ENCODE measurements at places on chromosomes 12 and 14.

- DNase-seq, result peak; percentile 87
These were observed 126.1 kb upstream of the ARHGAP5 start for GRCh38 chr14:31950764-31951637.

DNA sequence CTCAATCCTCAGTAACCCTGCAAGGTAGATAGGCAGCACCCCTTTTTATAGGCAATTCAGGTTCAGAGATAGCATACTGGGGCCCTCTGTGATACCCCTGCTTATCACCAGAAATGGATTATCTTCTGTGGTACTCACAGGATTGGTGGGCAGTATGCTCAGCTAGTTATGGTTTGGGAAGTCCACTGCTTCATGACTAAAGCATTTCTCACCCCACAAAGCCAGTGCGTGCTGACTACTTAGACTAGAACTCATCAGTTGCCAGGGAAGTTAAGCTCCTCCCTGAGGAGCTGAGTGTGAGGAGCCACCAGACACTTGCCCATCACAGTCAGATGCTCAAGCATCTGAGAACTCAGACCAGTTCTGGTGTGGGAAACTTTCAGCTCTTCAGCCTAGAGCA lies 76.3 kb downstream of the SCAF11 start:
- no peak for DNase-seq

- no peak for DNase-seq
These were observed 60.6 kb upstream of the KCNA1 start for GRCh38 chr12:4849115-4849541.

DNA sequence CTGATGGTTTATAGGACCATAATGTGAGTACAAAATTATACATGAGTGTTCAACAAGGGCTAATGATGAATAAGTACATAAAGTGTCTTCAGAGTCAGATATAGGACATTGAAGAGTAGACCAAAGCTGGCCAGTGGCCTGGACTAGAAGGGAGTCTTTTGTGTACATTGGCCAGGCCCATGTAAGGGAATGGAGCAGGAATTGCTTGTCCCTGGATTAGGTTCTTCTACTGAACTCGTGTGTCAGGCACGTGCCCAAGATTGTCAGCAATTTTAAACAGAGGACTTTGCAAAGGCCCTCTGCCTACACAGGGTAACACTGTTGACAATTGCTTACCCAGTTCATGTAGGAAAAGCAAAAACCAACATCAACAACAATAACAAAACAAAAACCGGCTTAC lies 196.0 kb upstream of the SEL1L start:
- no peak for DNase-seq

- DNase-seq, result no peak
These were observed 163.3 kb downstream of the ETV6 start for GRCh38 chr12:11812586-11813437.

DNA sequence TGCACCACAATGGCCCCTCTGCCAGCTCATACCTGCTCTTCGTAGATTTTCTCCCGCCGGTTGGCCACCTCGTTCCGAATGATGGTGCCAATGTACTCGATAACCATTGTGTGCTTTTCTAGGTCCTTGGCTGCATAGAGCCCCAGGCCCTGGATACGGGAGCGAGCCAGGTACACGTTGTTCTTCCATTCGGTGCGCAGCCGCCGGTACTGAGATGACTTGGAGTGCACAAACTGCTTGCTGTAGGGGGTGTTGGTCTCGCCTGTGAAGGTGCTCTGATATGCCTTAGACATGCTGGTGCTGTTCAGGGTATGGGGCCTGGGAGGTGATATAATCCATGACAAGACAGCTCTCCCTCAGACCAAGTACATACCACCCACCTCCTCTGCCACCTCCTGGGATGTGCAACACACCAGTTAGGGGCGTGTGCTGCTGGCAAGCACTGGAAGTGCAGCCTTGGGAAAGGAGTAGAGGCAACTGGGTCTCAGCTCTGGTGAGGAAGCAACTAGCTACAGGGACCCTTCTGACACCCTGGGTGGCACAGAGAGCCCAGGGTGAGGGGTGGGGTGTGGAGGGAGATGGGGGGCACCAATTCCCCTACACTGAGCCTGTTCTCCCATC lies 4.1 kb upstream of the PRKAG1 start:
- no peak for DNase-seq

DNA sequence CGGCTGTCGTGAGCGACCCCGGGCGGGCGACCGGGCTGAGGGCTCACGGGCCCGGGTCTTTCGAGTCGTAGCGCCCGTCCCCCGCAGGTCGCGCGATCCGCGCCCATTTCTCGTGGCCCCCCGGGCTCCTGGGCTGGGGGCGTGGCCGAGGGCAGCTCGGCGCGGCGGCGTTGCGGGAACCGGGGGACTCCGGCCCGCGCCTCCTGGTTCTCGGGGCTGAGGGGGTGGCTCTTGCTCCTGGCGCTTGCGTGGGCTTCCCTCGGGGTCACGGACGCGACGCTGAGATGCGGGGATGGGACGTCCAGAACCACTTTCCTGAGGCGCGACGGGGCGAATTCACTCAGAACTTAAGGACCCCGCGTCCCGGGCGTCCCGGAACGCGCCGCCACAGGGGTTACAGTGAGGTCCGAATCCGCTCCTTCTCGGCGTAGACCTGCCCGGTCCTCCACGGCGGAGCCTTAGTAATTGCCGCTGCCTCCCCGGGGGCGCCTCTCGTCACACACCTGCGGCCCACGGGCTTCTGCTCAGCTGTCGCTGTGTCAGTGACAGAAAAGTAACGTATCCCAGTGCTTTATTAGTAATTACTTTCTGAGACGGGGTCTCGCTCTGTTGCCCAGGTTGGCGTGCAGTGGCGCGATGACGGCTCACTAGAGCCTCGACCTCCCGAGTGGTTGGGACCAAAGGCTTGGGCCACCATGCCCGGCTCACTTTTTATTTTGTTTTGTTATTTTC lies 606 bp downstream of the EP400 start:
- DNase-seq, result no peak

GRCh38 chr12:32163596-32163995 lies 56.9 kb downstream of the BICD1 start:
- no peak for DNase-seq

DNA sequence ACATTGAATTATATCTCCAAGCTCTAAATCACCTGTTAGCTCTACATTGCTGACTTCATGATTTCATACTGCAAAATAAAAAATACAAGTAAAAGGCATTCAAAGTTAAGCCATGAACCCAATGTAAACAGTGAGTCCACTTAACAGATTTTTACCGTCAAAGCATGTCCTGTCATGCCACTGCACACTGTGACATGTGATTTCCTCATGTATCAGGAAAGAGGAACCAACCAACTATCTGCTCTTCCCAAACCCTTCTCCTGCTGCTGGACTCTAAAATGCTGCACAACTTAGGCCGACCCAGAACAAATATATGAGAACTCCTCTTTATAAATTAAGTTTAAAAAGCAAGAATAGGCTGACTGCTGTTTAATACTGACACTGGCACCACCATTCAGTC lies 37.5 kb downstream of the TM7SF3 start:
- DNase-seq, result no peak

DNA sequence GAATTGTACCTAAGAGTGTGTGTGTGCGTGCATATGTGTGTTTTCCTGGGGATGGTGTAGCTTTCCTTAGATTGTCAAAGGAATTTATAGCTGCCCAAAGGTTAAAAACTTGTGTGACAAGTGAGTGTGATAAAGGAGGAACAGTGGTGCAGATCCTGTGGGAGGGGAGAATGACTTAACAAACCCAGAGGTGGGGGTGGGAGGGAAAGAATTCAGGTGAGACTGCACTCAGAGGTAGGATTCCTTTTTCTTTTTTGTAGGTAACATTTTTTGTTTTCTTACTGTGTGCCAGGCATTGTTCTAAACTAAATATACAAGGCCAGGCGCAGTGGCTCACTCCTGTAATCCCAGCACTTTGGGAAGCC lies 45.3 kb upstream of the SINHCAF start:
- DNase-seq, result no peak

- no peak for DNase-seq
These were observed 1308.6 kb downstream of the FSCB start for GRCh38 chr14:43198465-43198864.

DNA sequence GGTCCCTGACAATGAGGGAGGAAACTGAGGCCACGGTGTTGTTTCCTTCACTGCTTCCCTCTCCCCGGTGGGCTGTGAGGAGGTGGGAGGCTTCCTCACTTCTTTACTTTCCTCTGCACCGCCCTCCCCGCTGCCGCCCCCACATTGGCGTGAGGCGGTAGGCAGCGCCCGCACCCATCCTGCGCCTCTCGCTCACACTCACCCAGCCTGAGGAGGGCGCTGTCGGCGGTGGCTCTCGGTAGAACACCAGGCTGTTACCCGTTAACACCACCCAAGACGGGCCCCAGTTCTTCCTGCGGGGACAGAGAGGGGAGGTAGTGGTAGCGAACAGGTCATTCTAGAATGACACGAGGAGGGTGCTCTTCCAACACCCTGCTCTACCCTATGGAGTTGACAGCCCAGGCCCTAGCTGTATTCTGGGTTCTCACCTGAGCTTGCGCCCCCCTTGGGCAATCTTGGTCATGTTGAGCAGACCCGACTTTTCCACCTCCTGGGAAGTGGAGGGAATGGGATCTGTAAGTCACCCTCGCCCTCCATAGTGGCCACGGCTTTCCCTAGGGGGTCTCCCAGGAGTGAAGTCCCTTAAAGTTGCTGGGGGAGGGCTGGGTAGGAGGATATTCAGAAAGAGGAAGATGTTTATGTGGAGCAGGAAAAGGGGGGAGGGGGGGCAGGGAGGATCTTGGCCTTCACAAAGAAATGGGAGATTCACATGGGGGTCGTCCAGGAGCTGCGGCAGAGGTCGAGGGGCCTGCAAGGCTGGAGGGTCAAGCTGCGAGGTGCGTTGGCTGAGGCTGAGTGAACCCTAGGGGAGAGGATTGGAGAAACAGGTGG lies 3.3 kb downstream of the ARHGAP9 start:
- DNase-seq, result no peak

- no peak for DNase-seq
These were observed 47.3 kb downstream of the PRKAB1 start for GRCh38 chr12:119715268-119715620.

DNA sequence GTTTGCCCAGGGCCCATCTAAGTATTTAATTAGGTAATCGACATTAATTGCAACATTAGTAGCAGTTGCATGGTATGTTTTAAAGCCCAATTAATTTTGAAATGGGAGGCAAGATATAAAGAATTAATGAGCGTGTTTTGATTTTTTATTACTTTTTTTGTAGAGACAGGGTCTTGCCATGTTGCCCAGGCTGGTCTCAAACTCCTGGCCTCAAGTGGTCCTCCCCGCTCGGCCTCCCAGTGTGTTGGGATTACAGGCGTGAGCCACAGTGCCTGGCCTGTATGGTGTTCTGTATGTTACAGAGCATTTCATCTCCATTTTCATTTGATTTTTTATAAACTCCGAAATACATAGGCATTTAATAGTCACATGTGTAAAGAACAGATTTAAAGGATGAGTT lies 856 bp downstream of the GOLGA5 start:
- DNase-seq, result no peak

- no peak for DNase-seq
These were observed 142.0 kb upstream of the PZP start for GRCh38 chr12:9349888-9350885.

GRCh38 chr12:13628067-13628466 lies 353.3 kb downstream of the GRIN2B start:
- DNase-seq, result no peak

GRCh38 chr12:89252284-89252683 lies 100.0 kb downstream of the DUSP6 start:
- no peak for DNase-seq

- no peak for DNase-seq
These were observed 21.1 kb upstream of the LGALS3 start for GRCh38 chr14:55107766-55108554.

DNA sequence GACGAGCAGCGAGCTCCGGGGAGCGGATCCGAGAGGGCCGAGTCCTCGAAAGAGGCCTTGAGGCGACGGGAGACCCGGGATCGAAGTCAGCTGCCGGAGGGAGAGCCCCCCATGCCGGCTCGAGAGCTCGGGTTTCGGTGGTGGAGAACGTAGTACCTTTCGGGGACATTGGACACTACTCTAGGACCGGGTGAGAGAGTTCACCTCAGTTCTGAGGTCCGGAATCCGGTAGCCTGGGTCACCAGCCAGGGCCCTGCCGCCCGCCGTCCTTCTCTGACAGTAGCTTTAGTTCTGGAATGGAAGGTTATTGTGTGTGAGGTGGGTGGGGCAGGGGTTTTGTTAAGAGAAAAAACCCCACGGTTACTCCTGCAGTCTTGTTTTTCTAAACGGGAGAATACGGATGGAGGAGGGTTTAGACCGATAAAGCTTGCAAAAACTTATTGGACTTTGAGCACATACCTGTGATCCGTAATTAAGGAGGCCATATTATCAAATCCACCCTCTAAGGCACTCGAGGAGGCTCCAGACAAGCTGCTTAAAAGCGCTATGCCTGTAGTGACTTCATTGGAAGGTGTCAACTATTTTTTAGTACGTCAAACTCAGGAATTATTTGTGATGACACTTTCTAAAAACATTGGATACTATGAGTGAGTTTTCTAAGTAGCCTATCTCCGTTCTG lies 765 bp downstream of the SCYL2 start:
- no peak for DNase-seq

GRCh38 chr12:110234755-110235154 lies 46.3 kb upstream of the ATP2A2 start:
- no peak for DNase-seq

GRCh38 chr12:116642683-116643082 lies 83.5 kb downstream of the MAP1LC3B2 start:
- DNase-seq, result no peak

DNA sequence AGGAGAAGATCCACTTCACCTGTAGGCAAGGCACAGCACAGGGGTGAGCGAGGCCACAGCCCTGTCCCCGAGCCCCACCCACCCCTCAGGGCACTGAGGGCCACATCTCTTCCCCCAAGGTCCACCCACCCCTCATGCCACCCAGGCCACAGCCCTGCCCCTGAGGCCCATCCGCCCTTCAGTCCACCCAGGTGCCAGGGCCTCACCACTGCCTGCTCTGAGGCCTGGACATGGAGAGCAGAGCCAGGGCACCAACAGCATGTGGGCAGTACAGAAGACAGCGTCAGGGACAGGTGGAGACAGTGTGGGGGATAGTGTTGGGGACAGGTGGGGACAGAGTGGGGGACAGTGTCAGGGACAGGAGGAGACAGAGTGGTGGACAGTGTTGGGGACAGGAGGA lies 138.3 kb downstream of the TMEM121 start:
- DNase-seq, result no peak

- DNase-seq, result no peak
These were observed 4.1 kb upstream of the NGB start for GRCh38 chr14:77275041-77275580.

DNA sequence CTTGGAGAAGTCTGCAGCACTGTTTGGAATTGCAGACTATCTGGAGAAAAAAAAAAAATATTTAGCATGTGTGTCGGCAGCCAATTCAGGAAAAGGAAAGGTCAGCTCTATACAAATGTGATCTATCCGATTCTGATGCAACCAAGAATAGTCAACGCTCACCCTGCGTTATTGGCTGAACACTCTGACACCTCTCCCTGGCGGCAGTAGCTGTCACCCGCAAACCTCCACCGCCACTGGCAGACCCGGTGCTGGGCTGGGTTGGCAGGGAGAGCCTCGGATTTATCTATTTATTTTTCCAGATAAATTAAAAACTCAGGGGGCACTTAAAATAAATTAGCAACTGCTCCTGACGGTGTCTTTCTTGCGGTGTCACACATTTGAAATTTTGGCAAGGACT lies 409.7 kb downstream of the VRK1 start:
- DNase-seq, result no peak

Data from NCI-H187 (cell line).